ENCODE measurements at places on chromosomes 3 and 15.

DNA sequence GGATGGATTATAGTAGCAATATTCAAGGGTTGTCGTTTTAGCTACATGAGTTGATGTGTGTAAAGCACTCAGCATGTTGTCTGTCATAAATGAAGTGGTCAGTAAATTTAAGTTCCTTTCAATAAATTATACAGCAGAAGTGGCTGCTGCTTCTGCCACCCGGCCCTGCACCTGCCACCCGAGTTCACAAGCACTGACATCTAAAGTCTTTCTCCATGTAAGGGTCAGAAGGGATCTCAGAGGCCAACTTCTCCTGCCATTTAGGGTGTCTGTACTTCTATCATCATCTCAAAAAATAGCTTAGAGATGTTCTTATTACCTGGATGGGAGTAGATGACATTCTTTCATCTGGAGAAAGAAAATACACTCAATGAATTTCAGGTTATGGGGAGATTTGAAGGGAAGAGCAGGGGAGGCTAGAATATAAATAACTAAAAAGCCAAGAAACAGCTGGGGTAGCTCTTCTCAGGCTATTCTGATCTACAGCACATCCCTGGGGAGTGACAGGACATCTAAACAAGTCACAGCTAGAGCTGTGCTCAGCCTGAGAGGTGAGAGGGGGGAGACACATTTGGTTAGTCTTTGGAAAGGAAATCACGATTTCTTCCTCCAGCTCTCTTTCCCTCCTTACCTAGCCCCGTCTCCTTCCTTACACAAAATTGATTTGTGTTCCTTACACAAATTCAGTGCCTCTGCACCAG, 8.0 kb downstream of the GCSAM start:
- peak; percentile 35 for DNase-seq

- no peak for DNase-seq
Measured at GRCh38 chr3:129305592-129306091, 27.0 kb downstream of the HMCES start.

DNA sequence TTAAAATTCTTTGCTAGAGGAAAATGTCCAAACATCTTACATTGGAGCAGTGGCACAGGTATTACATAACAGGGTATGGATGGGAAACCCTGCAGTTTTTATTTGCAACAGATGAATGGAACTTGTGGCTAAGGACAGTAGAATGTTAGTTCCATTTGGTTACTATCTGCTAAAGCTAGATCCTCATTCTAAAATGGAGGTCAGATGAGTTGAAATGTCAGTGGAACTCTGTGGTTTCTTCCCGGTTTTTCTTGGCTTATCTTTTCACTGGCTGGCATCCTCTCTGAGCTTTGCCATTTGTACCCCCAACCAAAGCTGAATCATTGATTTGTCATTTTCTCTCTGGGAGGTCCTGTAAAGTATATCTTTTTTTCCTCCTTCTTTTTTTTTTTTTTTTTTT, 68.9 kb downstream of the ARMC8 start:
- DNase-seq = no peak

DNA sequence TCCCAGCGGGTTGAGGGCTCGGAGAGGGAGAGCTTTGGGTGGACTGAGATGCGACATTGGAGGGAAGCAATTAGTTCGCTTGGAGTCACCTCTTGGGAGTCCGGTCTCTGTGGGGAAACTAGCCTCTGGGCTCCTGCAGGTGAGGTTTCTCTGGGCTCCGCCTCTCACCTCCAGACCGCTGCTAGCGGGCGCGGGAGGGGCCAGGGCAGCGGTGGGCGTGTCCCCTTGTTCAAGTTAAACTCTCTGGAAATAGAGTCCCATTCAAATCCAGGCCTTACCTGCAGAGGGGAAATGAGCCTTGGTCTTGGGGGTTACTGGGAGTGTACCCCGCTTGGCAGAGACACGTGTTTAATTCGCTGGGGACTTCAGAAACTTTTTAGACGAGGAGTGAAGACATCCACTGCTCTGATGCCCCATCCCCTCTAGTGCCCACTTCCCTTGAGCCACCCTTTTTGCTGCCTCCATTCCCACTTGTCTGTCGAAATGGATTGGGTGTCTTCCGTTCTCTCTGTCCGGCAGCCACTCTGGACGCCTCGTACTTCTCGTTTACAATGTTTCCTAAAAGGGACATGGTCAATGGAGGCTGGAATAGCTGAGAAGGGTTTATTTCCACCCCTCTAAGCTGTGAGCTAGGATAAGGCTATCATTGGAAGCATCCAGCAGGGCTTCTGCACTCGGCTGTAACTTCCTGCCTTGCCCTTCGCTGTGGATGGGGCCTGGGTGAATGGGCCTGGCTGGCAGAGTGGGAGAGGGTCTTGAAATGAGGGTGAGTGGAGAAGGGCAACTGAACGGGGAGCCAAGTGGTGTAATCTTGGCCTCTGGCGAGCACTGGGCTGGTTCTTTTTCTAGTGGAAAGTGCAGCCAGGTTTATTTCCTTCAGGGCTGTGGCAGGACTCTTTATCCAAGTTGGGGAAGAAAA, 1.1 kb downstream of the MITF start:
- no peak for DNase-seq

DNA sequence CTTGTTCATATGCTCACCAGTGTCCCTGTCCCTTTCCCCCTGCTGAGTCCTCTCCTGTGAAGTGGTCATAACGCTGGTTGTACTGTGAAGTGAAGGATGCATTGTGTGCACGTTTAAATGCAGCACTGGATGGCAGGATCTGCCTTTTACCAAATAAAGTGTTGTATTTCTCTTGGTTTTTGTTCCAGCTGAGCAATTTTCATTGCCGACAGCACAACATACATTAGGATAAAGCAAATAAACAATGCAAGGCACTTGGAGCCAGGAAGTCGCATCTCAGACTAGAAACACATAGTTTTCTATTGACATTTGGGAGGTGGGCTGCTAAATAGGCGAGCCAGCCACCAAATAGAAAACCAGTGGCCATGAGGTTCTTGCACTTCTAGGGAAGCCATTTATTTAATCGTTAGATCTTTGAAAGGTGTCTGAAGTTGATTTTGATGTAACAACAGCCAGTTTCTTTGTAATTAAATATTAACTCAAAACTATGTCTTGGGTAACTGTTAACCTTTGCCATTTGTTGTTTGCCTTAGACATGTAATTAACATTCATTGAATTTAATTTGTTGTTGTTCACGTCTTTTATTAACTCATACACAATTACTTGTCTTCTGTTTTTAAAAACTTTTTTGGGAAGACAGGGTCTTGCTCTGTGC, 185.3 kb downstream of the FNDC3B start:
- DNase-seq = peak; percentile 94

GRCh38 chr3:50272911-50273688, 4.2 kb downstream of the SEMA3B start:
- DNase-seq = peak; percentile 46

DNA sequence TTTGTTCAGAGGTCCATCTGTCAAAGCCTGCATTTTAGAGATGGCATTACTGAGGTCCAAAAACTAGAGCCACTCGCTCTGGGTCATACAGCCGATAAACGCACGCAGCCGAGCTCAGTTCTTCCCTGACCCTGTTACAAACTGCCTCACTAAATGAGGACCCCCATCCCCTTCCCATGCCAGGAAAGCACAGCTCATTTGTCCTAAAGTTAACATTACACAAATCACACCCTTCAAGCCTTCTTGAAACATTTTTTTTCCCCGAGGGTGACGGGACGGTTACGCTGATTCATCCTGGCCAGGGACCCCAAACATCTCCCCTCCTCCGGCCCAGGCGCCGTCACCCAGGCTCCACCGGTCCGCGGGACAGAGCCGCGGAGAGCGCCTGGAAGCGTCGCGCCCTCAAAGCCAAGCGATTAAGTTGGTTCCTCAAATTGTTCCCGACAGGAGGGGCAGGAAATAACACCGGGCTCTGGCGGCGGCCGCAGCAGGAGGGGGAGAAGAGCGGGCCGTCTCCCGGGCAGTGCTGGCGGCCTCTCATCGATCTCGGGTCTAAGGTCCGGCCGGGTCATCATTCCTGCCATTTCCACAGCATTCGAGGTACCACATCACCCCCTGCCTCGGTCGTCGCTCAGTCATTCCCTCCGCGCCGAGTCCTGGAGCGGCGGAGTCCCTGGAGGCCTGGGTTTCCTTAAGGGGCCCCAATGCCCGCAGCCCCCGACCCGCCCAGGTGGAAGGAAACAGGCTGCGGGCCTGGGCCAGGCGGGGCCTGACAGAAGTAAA, 619 bp upstream of the CMTM8 start:
- no peak for DNase-seq

DNA sequence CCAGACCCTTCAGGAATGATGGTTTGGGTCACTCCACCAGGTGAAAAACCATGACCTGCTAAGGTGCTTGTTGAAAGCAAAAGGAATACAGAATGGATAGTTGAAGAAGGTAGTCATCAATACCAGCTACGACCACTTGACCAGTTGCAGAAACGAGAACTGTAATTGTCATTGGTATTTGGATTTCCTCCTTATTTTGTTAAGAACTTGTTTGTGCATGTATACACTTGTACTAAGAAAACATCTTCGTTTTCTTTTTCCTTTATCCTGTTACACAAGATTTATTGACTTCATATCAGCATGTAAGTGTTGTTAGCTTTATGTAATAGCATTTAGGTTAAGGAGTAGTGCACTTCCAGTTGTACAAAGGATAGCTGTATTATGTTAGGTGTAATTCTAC, 261.8 kb downstream of the MCTP2 start:
- no peak for DNase-seq

DNA sequence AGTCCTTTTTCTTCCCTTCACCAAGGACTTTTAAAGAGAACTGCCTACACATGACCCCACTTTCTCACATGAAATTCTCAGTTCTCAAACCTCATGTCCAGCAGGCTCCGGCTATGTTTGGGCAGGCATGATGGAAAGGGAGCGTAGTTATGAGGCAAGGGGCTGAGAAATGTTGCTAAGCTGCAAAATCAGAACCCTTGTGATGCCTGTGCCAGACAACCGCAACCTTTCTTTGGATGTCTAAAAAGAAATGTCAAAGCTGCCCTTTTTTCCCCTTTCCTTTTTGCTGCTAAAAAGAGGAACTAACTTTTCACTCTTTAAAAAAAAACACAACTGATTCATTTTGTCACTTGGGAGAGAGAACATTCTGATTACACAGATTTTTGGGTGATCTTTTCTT, 19.2 kb downstream of the GNB4 start:
- no peak for DNase-seq

DNA sequence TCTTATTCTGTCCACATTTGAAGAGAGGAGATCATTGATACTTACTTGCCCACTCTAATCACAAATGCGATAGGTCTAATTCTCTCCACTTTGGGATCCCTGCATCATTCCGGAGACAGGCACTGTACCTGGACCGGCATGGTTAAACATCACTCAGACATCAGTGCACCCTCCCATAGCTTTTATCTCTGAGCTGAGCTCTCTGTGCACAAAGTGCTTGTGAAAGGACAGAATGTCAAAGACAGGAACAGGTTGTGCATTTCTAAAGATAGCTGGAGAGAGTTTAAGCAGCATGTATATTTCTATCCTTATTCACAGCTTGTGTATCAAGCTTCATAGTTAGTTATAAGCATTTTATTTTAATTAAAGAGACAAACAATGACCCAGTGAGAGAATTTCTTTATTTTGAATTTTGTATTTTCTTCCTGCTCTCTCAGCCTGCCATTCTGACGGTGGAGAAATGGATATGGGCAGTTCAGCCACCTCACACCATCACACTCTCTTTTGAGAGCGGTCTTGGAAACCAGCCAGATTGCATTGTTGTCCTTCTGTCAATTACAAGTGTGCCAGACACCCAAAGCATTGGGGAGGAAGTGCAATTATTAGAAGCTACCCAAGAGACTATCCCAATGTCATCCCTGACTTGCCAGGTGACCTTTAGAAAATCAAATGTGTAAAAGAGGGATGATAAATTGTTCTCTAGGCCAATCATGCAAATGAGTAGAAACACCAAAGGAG, 65.2 kb upstream of the CHL1 start:
- peak; percentile 30 for DNase-seq
